ENCODE measurements at places on chromosomes 1 and 21.

DNA sequence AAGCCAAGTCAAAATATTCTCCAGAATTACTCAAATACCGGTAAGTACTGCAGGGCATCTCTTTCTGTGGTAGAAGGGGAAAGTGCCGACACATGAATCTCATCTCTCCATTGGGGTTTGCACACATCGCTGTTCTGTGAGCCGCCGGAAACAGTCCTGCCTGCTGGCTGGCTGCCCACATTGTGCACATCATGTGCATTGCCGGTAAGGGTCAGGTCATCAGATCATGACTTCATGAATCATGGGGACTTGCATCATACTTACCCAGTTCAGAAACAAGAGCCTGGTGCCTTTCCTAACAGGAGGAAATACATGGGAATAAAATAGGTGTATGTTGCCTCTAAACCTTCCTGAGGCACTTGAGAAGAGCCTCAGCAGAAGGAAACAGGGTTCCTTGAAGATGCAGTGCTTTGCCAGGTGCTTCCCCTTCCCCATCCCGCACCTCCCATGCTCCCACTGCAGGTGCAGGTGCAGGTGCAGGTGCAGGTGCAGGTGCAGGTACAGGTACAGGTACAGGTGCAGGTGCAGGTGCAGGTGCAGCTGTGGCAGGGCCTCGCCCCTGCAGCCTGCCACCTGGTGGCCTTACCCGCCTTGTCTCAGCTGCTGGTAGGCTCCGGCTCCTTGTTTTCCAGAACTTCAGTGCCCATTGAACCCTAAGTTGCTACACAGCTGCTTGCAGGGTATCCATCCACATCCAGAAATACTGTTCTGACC, 26.5 kb downstream of the GPR137B start:
- peak; percentile 67 for DNase-seq

- no peak for DNase-seq
Measured at GRCh38 chr1:7886405-7886745, 33.5 kb upstream of the UTS2 start.

GRCh38 chr1:223711173-223711572, 1.2 kb upstream of the CAPN2 start:
- no peak for DNase-seq

GRCh38 chr1:179818260-179818659, 59.3 kb downstream of the TOR1AIP2 start:
- no peak for DNase-seq

DNA sequence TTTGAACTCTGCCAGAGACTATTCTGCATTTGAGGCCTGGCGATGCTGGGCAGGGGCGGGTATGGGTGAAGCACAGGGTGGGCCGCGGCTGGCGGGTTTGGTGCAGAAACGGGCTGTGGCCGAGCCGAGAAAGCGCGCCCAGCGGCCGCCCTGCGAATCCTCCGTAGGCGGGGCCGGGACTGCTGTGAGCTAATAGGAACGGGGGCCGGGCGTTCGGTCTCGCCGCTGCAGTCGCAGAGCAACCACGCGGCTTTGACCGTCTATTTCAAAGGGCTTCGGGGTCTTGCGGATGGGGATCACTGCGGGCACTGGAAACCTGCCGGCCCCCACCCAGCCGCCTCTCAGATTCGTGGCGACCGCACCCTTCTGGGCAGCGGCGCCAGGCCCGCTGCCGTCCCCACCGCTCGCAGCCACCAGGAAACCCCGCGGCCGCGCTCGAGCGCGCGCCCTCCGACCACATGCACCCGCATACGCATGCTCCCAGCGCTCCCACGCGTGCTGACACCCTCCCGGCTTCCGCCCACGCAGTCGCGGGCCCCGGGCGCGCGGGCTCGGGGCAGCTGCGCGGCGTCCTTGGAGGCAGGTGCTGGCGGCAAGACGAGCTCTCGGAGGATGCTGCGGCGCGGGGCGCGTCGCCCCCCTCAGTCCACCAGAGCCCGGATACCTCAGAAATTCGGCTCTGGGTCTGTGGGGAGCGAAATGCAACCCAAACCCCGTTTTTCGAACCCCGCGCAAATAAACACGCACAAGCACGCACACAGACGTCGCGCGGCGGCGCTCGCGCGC, 32.6 kb downstream of the DNTTIP2 start:
- peak; percentile 89 for DNase-seq

- DNase-seq: peak; percentile 71
Measured at GRCh38 chr1:233025157-233025556, 74.7 kb downstream of the NTPCR start.
